ENCODE measurements at places on chromosomes 6 and 20.
A peak's percentile ranks its signal among the peaks of the same experiment; 100 is the strongest.

GRCh38 chr6:51474022-51474975 lies 613.1 kb downstream of the PKHD1 start:
- DNase-seq, result no peak

- no peak for DNase-seq
Observed at GRCh38 chr20:19858466-19859371, 100.7 kb downstream of the RIN2 start.

GRCh38 chr6:151807513-151808370 lies at the start of gene ESR1:
TSS of gene ESR1 (plus strand) at chr6:151807682. CDS start at chr6:151807913, 231 bp downstream.
- DNase-seq, result no peak

DNA sequence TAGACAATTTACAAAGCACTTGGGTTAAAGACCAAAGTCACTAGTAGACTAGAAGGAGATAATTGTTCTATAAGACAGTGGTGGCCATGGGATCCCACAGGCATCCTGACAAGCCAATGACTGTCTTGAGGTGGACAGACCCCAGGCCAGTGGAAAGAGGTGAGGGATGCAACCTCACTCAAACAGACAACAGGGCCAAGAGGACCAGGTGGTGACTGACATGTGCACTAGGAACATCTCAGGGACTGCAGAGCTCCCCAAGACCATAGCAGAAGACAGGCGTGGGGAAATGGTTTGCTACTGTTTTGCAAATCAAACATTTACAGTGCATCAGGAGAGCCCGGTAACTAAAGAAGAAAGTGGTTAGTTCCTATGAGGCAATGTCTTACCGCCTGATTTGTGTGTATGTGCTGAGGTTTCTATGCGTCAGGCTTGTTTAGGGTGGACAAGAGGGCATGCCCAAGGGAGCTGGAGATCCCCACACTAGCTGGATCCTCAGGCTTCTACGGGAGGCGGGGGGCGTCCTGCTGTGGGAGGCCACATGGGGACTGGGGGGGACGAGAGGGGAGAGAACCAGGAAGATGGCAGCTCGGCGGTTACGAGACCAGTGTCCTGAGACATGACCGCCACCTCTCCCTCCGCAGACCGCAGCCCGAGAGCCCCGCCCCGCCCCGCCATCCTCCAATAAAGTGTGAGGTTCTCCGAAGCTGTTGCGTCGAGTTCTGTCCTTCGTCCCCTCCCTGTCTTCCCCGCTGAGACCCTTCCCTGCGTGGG lies 623 bp upstream of the MRPS26 start:
- DNase-seq, result peak; percentile 77

GRCh38 chr20:14343491-14344065 lies 6.2 kb upstream of the FLRT3 start:
- no peak for DNase-seq

DNA sequence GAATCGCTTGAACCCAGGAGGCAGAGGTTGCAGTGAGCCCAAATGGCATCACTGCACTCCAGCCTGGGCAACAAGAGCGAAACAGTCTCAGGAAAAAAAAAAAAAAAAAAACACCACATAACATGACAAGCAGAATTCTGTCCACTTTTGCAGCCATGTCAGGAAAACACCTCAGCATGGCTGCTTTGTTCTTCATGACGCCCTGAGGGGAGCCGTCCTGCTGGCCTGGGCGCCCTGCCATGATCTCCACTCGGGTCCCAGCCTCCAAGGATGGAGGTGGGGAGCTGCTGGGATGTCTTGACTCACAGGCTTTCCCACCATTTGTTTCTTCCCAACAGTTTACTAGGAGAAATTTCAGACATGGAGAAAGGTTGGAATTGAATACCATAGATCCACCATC lies 42.2 kb downstream of the SNX9 start:
- DNase-seq, result no peak

DNA sequence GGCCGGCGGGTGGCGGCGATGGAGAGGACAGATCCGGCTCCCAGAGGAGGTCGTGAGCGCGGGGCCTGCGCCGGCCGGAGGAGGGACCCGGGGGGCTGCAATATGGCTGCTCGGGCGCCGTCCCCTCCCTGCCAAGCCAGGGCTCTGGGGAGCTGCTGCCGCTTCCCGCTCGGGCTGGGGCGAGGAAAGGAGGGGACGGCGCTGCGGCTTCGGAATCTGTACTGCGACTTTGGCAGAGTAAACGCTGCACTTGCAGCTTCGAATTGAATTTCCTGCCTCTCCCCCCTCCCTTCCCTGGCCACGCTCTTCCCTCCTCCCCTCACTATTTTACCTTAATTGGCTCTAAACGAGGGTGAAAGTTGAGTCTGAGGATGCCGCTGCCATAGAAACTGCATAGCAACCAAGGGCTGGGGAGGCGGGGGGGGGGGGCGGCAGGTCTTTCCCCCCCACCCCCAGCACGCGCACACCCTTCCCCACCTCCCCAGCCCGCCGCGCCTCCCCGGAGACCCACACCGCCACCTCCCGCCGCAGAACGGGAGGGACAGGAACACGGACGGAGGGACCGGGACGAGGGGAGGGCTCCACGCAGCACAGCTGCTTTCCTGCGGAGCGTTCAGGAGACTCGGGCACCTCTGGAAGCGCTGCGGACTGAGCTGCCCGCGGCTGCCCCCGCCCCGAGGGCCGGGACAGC lies 93.9 kb downstream of the RNASET2 start:
- no peak for DNase-seq

Measured in RPMI8226 (cell line).